ENCODE measurements at places on chromosomes 2 and 18.

GRCh38 chr2:117859924-117860647 is 45.6 kb downstream of the DDX18 start:
- no peak for DNase-seq

DNA sequence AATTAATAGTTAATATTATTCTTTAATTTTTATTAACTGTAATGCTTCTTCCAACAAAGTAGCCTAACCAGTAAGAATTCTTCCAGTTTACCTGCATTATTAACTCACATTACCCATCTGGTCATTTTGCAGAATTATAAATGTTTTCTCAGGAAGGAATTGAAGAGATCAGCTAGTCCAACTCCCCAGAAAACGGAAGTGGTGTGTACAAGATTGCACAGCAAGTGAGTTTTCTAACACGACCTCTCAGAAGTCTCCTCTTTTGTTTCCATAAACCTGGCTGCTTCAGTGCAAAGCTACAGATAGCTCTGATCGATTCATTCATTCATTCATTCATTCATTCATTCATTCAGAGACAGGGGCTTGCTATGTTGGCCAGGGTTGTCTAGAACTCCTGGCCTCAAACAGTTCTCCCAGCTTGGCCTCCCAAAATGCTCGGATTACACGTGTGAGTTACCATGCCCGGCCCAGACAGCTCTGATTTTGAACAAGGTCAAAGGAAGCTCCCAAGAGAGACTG is 128.8 kb upstream of the REV1 start:
- DNase-seq = peak; percentile 3

DNA sequence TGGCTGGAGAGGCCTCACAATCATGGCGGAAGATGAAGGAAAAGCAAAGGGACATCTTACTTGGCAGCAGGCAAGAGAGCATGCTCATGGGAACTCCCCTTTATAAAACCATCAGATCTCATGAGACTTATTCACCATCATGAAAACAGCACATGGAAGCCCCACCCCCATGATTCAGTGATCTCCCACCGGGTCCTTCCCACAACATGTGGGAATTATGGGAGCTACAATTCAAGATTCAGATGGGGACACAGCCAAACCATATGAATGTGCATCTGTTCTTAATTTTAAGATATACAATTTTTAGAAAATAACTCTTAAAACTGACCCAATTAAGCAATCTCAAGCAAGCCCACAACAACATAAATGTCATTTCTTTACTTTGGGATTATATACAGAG is 12.6 kb downstream of the C18orf63 start:
- DNase-seq = no peak

DNA sequence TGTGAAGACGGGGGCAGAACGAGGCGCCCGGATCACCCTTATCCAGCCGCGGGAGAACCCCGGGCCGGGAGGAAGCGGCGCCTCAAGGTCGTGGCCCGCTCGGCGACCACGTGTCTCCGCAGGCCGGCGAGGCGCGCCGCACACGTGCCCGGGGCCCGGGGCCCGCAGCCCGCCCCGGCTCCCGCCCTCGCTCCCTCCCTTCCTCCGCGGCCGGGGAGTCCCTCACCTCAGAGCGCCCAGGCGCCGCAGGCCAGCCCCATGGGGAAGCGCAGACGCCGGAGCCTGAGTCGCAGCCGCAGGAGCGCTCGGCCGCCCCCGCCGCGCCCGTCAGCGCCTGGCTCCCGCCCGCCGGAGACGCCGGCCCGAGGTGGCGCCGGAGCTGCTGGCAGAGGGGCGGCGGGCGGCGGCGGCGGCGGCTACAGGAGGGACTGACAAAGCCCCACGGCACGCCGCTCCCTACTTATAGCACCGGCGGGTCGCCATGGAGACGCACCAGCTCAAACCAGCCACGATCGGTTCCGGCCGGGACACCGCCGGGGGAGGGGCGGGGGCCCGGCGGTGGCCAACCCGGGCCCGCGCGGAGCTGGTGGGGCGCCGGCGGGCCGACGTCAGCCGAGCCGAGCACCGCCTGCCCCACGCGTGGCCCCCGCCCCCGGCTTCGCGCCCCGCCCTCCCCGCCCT is at the start of gene ODC1:
Gene ODC1, minus strand, starts transcription at position 433 of the 681 bp plus-strand sequence. CDS start 3,295 bp downstream, outside the sequence.
- DNase-seq = peak; percentile 95

DNA sequence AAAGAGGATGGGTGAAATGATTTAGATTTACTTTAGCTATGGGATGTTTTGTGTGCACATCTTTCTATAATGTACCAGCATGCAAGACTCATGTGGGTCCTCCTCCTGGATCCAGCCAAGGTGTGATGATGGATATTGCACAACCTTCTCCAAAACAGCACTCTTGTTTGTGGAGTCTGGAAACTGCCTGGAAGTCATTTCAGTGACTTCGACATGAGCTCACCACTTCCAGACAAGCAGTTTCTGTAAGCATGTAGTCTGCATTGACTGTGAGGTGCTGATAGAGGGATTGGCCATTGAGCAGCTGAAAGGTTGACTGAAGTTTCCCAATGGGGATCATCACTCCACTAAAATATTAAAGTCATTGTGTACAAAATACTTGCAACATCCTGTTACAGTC is 154.0 kb downstream of the TRIB2 start:
- DNase-seq = no peak

DNA sequence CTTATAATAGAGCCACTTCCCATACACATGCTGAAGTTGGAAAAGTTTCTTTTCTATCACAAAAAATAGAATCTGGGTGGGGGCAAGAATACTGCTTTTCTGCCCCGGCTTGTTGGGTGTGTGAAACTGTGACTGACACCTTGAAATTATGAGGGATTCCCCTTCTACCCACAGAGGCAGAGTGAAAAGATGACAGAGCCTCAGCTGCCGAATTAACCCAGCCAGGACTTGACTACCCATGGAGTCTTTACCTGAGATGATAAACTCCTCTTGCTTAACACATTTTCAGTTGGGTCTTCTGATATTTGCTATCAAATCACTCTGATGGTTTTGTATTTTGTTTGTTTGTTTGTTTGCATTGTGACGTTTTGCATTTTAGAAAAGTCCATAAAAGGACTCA is 66.0 kb upstream of the PMAIP1 start:
- no peak for DNase-seq

- no peak for DNase-seq
These were observed 55.7 kb downstream of the ACSL3 start for GRCh38 chr2:222916229-222917197.

DNA sequence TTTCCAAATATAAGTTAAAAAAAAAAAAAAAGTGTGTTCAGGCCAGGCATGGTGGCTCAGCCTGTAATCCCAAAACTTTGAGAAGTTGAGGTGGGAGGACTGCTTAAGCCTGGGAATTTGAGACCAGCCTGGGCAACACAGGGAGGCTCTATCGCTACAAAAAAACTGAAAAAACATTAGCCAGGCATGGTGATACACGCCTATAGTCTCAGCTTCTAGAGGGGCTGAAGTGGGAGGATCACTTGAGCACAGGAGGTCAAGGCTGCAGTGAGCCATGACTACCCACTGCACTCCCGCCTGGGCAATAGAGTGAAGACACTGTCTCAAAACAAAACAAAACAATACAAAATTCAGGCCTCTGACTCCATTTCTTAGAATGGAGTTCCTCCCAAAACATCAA is 9.2 kb downstream of the USP37 start:
- DNase-seq = no peak

GRCh38 chr2:43452318-43452731 is 143.5 kb downstream of the THADA start:
- no peak for DNase-seq
